ENCODE measurements at places on chromosomes 7 and 10.

GRCh38 chr10:61284222-61284890 is 168.8 kb downstream of the TMEM26 start:
- DNase-seq, result peak; percentile 17

DNA sequence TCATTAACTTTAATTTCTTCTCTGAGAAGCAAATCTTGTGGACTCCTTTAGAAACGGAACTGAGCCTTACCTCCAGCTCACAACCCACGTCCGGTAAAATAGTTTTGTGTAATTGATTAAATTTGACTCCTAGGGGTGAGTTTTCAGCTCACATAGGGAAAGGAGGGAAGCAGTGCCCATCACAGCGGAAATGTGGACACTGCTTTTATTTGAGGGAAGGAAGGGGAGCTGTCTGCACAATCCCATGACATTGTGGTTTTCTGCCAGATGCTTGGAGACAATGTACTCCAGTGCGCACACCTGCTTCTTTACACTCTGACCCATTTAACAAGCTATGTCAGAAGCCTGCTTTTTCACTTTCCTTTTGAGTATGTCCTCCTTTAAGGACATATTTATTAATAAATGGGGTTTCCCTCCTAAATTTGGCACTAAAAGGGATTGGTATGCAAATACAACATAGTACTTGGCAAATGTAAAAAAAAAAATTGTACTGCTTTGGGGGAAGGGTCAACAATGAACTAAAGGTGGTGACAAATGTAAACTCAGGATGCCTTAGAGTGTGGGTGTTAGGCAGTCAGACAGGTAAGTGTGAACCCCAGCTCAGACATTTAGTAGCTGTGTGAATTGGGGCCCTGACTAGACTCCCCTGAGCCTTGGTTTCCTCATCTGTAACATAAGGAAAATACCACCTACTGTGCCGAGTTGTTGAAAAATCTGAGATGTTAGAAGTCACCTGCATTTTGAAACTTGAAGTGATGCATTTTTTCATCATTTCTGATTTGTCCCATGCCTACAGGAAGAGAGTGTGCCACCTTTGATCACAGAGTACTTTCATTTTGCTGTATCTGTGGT is 90.2 kb upstream of the KLF6 start:
- no peak for DNase-seq

DNA sequence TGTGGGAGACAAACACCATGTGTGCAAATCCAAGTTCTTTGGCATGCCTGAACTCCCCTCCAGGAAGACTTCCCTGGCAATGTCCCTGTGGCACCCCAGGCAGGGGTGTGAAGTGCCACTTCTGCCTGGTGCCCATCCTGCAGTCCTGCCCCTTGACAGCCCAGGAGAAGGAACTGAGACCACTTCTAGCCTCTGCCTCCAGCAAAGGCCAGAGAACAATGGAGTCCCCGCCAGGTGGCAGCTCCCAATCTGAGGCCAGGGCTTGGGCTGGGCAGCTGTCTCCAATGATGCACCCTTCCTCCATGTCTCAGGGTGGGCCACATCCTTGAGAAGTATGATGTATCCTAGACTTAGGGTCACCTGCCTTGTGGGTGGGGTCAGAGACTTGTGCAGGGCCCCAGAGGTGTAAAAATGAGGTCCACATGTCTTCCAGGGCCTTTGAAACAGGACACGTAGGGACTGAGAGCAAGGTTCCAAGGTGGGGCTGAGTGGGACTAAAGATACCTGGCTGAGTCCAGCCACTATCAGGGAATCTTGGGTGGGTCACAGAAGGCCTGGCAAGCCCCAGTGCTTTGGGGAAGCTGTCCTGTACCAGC is 5.5 kb downstream of the FXYD4 start:
- no peak for DNase-seq

GRCh38 chr10:12225444-12225843 is 29.5 kb downstream of the CDC123 start:
- no peak for DNase-seq

GRCh38 chr7:80134536-80135308 is at the start of gene GNAI1:
TSS of gene GNAI1 (plus strand) at chr7:80134831. CDS start at chr7:80135161, 330 bp downstream.
- no peak for DNase-seq

DNA sequence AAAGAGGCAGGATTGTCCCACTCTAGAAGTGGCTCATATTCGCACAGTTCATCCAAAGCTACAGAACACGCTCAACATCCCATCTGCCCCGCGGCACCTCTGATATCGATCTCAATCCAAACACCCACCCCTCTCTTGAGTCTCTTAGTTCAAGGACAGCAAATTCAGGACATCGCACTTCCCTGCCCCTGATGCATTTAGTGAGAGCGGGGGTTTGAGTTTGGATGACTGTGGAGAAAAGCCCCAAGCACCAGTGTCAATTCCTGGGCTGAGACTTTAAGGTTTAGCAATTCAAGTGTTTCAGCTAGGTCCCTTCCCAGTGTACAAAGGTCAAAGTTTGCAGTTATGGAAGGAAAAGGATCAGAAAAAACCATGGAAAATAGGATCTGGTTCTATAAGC is 166.2 kb downstream of the LYZL1 start:
- no peak for DNase-seq

DNA sequence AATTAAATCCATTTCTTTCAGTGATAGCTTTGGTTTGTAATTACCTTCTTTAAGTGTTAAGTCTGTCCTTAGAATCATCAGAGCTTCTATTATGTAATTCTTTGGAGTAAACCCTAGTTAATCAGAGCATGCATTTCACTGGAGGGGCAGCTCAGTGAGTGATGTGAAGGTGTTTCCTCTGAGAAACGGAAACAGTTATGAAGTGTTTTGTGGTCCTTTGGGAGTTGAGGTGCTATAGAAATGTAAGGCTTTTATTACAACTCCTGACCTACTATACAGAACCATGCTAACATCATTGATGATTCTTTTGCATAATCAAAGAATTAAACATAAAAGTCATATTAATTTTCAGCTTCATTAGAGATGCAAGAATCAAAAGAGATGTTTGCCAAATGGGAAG is 141.5 kb downstream of the EXOC4 start:
- DNase-seq, result no peak

DNA sequence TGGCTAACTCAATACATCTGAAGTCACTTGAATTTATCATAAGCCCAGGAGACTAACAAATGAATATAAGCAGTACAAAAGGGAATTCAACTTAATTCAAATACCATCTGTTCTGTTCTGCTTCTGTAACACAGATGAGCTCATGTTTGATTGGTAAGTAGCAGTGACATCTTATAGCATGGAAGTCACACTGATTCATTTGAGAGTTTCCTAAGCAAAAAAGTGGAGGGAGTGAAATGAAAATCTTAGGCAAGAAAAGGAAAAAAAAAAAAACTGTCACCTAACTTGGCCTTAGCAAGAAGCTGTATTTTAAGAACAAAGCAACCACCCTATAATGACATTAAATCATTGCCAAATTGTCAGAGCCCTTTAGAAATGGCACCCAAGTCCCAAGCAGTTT is 49.5 kb downstream of the SMURF1 start:
- no peak for DNase-seq

DNA sequence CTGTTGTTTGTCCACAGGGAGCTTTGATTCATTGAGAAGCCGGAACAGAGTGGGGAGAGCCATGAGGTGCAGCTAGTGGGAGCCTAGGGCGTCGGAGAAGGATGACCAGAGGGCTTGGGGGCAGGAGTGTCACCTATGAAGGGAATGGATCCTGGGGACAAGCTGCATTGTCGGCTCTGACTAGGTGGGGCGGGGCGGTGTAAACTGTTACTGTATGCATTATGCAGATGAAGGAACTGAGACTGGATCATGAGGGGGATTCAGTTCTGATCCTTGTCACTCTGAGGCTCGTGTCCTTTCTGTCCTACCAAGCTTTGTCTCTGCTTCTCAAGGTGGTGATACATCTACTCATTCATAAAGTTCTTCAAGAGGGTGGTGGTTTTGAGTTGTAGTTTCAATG is 39.9 kb upstream of the MMD2 start:
- no peak for DNase-seq

DNA sequence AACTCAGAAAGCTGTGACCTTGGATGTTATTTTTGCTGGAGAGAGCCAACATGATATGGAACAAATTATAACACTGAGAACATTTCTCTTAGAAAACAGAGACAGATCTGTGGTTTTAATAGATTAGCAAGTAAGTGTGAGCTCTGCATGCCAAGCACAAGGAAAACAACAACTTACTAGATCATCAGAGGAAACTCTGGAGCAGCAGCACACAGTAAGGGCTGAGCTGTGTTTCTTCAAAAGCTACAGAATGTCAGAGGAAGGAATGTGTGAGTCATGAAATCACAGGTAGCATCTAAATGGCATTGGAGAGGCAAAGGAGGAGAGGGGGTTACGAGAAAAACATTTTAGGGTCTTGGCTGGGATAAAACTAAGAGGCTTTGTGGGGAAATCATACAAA is 283.4 kb upstream of the FZD8 start:
- DNase-seq, result no peak

DNA sequence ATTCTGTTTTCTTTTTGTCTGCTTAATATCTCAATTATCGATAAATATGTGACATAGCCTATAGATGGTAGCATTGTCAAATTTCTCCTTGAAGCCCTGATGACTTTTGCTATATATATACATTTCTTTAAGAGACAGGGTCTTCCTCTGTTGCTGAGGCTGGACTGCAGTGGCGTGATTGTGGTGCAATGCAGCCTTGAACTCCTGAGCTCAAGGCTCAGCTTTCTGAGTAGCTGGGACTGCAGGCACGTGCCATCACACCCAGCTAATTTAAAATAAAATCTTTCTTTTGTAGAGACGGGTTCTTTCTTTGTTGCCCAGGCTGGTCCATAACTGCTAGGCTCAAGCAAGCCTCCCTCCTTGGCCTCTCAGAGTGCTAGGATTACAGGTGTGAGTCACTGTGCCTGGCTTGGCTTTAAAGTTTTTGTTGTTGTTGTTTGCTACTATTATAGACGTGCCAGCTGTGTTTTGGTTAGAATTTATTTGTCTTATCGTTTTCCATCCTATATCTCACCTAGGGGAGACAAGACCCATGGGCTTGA is 7.0 kb downstream of the UMAD1 start:
- no peak for DNase-seq

GRCh38 chr7:139658908-139659675 is 118.7 kb downstream of the HIPK2 start:
- DNase-seq, result no peak

DNA sequence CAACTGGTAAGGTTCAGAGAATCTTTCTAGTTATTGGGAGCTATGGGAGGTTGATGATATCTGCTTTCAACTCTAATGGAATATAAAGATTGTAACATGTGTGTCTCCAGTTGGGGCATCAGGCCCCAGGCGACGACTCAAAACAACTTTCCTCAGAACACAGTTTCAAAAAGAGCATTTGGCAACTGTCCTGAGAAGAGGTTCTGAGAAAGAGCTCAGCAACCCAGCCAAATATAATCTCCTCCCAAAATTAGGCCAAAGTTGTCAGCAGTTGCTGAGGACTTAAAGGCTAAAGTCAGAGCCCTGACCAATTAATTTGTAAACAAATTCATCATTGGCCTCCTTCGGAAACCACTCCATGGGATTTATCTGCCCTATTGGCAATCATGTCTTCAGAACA is 251.1 kb upstream of the NFE2L3 start:
- no peak for DNase-seq

DNA sequence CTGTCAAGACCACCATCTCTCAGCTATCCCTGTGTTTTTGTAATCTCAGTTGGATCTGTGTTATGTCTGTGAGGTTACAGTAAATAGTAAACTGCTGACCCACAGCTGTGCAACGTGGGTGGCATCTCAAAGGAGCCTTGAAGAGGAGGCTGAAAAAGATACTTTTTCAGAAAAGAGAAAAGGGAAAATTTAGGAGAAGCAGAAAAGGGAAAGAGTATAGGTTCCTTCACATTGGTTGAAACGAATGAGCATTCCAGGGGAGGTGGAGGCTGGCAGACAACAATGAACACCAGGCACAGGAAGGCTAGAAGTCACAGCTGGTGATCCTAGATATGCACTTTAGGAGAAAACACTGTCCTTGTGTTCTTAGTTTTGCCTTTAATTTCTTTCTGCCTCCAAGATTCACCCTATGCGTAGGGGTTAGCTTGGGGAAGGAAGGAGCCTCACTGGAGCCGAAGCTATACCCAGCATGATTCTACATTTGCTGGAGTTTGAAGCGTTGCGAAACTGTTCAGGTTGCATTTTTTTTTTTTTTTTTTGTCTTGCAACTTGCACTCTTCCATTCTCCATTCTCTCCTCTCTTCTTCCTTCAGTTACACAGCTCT is 18.3 kb downstream of the CPED1 start:
- DNase-seq, result no peak

DNA sequence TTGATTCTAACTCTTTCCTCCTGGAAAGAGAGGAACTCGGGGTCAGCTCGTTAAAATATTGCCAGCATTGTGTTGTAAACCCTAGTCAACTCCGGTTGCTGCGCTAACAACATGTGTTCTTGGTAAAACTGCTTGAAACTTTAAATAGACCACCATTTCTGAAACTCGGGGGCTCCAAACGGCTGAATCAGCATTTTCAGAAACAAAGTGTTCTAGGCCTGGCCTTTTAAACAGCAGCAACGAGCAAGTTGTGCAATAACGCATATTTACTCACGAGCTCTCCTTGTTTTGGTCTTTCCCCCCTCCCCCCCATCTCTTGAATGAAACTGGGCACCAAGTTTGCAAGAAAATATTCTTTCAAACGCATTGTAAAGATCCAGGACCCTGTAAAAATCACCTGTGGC is 9.2 kb upstream of the GRB10 start:
- no peak for DNase-seq

DNA sequence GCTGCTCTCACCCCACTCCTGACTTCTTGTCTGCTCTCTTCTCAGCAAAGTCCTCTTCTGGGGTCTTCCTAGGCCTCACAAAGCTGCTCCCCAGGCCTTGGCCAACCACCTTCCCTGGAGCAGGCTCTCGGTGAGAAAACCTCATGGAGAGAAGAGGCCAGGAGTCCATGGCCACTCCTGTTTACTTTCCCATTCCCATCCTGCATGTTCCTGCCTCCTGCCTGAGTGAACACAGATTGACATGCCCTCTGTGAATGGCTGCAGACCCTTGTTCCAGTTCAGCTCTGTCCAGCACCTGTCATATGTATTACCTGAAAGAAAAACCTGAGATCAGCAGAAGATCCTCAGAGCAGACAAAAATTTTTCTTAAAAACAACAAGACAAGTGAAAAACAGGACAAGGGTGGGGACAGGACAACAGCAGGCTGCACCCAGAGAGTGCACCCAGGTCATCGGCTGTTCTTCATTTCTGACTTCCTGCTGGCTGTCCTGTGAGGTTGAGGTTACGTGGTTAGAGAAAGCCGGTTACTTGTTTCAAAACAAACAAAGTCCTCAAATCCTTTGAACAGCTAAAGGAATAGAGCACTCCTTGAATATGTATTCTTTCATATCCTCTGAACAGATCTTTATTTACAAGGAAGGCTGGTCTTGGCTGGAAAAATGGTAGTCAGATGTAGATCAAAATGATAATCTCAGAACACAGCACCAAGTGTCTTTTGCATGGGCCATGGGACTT is 34.0 kb upstream of the DLD start:
- peak; percentile 1 for DNase-seq

GRCh38 chr10:3125527-3126170 is 46.9 kb downstream of the PITRM1 start:
- no peak for DNase-seq

GRCh38 chr7:151167197-151167961 is at the start of gene GBX1:
TSS of gene GBX1 (minus strand) at chr7:151167694. CDS start at chr7:151167548, 146 bp downstream.
- DNase-seq, result no peak

All from HS-27A (cell line).